ENCODE measurements at places on chromosomes 3 and 15.

GRCh38 chr3:42764561-42765295 lies 8.3 kb downstream of the CCDC13 start:
- DNase-seq = no peak

GRCh38 chr3:126114443-126115386 lies 30.8 kb upstream of the SLC41A3 start:
- no peak for DNase-seq

GRCh38 chr3:29503958-29504357 lies 223.1 kb downstream of the RBMS3 start:
- DNase-seq = no peak

DNA sequence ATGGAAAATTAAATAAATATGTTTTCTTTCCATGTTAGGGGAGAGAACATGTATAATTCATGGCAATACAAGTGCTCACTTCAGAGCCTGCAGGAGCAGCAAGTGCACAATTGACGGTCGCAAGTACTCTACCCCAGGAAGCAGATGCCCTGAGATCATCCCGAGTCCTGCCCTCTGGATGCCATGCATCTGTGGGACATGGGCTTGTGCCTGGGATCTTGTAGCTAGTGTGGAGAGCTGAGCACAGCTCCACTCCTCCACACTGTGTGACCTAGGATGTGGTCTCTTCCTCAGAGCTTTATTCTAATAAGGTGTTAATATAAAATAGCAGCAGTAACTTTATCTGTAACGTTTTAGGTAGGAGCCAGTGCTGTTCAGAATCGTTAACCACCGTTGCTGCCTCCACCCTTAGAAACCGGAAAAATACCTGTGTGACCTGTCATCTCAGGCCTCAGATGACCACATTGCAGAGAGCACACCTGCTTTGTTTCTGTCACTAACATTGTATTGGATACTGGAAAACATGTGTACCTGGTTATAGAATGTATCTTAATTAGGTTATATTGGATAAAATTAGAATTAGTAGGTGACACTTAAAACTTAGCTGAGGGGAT lies 105.0 kb upstream of the GOLGA6L6 start:
- DNase-seq = no peak

DNA sequence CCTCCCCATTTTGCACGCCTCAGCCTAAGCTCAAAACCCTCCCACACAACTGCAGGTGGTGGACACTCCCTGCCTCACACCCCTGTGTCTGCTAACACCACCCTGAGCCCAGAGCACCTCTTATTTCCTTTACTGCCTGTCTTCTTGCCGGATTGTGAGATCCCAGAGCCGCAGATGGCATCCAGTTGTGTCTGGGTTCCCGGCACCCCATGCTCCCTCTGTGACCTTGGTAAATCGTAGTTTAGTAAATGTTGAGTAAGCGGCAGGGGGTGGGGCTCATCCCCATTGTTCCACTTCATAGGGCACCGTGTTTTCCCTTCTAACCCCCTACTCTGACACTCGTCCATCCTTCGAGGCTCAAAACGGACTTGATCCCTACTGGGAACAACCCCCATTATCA lies 14.9 kb downstream of the SPINT1 start:
- DNase-seq = no peak

- no peak for DNase-seq
Observed at GRCh38 chr3:61960976-61961375, 399.6 kb downstream of the PTPRG start.

GRCh38 chr3:8283193-8283592 lies 218.4 kb upstream of the LMCD1 start:
- no peak for DNase-seq

DNA sequence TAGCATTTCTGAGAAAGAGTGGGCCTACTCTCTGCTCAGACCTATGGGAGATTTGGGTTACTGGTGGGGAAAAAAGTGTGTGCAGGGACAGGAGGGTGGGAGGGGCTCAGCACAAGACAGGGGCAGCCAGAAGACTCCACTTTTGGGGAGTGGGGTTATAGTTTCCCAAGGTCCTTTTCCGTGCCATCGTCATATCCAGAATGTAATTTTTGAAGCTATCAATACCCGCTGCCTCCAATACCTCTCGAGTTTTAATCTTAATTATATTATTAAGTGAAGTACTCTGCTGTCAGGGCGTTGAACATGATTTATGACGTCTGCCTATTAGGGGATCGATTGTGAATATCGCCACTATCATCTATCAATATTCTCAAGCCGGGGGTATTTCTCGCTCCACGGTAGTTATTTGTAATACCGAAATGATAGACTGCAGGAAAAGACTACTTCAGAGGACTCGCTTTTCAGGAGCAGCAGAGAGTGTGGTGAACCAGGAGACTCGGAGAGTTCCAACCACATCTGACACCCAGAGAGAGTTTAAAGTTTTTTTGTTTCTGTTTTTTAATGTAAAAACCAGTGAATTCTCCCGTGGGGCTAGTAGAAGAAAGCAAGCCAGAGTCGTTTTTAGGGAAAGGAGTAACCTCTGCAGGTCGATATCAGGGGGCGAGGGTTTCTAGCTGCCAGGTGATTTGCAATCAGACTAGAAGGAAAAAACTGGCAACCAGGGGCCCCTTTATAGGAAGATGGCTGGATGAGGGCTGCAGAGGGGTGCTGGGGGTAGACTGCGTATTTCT lies 20.6 kb downstream of the NR2F2 start:
- no peak for DNase-seq

DNA sequence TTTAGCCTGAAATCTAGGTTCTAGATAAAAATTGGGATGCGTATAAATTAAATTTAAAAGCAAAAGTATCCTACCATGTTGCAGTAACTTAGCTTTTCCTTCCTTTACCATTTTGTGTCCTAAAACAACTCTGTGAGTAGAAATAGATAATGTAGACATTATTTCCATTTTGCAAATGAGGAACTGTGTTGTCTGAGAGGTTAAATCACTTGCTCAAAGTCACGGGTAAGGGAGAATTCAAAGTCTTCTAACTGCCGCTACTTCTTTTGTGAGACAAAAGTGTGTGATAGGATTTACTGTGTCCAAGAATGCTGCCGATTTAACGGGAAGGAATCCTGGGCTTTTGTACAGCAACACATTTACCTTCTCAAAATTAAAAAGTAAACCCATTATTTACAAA lies 40.7 kb downstream of the MYO1E start:
- no peak for DNase-seq

DNA sequence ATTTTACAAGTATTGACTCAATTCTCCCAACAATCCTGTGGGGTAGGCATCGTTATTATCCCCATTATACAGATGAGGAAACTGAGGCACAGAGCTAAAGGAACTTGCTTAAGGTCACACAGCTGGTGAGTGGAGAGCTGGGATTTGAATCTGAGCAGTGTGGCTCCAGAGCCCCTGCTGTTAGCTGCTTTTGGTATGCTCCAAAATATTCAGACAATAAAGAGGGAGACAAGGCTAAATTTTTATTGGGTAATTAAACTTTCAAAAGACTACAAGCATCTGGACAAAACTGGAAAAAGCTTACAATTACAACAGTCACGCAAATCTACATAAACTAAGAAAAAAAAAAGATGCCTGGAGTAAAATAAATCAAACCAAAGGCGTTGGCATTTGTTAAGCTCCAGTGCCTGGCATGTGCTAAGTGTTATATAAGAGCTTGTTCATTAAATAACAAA lies 27.7 kb downstream of the CCDC13 start:
- no peak for DNase-seq

GRCh38 chr15:64045774-64046420 lies 388 bp downstream of the DAPK2 start:
- no peak for DNase-seq

DNA sequence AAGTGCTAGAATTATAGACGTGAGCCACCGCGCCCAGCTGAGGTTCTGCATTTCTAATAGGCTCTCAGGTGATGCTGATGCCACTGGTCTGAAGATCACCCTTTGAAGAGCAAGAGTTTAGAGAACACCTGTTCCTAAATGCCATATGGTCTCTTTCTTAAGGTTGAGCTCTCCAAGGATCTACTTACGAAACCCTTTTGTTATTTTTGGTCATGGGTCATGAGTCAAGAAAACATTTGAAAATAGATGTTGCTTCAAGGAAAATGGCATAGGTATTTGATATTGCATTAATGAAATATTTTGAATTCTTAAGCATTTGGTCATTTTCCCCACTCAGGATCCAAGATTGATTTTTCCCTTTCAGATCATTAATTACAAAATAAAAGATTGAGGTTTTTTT lies 74.7 kb upstream of the SOX2 start:
- no peak for DNase-seq

GRCh38 chr3:13080591-13080990 lies 7.4 kb upstream of the IQSEC1 start:
- no peak for DNase-seq

GRCh38 chr15:51982013-51982769 lies 10.6 kb upstream of the LEO1 start:
- no peak for DNase-seq

DNA sequence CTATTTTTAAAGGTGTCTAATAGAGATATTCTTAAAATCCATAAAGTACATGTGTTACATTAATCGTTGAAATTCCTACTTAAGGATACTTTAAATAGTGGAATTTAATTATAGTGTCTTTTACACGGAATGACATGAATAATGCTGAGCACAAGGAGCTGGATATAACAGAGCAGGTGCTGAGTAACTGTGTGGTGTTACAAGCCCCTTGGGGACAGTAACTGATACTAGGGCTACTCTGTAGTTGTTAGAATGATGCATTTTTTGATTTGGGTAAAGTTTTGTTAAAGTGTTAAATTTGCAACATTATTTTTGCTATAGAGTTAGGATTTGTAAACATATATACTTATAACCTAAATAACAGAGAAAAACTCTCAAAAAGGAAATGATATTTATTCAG lies 1496.1 kb downstream of the OTOL1 start:
- DNase-seq = no peak

GRCh38 chr3:152307829-152308474 lies 39.2 kb downstream of the MBNL1 start:
- DNase-seq = no peak

- DNase-seq = no peak
Observed at GRCh38 chr15:50744601-50745000, 20.9 kb downstream of the SPPL2A start.

DNA sequence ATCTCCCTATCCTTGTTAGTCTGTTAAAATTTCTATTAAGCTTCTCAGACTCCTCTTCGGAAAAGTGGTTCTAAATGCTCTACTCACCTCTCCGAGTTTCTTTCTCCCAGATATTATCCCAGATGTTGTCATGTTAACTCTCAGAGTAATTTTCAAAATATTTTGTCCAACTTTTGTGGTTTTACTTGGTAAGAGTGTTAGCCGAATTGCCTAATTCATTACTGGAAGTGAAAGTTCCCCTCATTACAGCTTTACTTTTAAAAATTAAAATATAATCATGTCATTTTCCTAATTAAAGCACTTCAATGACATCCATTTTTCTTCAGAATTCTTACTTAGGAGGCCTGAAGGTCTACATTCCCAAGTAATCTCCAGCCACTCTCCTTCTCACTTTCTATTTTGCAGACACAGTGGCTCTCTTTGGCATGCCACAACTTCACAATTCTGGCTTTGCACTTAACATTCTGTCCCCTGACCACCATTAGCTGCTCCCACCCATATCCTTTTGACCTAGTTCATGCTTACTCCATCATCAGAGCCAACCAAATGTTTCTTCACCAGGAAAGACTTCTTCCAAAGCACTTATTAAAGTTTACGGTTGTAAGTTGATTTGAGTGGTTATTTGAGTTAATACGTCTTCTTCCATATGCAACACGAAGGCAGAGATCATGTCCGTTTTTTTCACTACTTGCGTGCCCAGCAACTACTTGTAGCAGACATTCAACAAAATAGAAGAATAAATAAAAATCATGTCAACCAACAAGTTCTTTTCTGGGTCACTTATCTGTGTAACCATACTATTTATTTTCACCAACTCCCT lies 10.2 kb upstream of the TIPARP start:
- DNase-seq = no peak

GRCh38 chr3:177473184-177473583 lies 275.9 kb upstream of the TBL1XR1 start:
- no peak for DNase-seq

Data from stimulated activated CD4-positive, alpha-beta T cell treated with anti-CD3 and anti-CD28 coated beads, Interleukin-1b, Interleukin-23, amount 100 ng/mL, for 1 hour (primary cell).